GM12878 (cell line): ENCODE measurements at places on chromosomes 12 and 14.
A peak's percentile ranks its signal among the peaks of the same experiment; 100 is the strongest.

DNA sequence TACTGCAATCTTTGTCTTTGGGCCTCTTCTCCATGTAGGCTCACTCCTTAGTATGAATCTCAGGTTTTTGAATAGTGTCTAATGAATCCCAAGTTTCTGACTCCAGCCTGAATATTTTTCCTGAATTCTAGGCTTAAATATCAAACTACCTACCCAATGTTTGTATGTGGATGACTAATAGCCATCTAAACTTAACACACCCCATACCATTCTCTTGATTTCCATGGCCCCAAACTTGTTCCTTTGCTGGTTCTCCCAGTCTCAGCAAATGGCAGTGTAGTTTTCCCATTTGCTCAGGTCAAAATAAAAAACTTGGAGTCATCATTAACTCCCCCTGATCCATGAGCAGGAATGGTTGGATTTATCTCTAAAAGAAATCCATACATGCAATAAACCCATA, 18.8 kb upstream of the SDR39U1 start:
- no peak for DNase-seq

DNA sequence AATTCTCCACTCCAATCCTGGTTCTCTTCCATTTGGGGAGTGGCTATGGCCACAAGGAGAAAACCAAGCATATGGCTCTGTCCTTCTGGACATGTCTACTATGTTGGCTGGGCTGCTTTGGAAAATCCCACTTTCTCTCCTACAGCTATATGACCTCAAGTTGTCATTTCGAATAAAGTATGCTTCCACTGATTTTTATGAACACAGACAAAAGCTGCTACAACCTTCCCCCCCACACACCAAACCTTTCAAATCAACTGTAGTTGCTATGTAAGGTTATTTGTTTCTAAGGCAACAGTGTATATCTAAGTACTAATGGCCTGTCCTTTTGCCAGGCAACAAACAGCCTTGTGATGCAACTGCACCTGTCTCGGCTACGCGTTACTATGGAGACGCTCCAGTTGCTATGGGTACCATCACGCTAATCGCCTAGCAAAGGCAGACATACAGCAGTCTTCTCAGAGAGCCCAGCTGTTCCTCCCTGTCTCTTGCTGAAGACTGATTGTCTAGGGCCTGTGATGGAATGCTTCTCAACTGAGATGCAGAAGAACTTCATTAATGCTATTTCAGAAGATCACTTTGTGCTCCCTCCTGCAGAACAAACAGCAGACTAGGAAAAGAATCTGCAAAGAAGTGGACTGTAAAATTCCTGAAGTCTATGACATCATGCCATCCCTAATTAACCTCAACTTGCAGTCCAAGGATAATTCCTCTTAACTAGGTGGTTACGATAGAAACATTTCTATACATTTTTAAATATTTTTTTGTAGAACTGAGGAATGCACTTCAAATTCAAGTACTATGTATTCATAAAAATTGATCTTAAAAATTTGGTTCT, 67.6 kb downstream of the FOXN3 start:
- DNase-seq: no peak

DNA sequence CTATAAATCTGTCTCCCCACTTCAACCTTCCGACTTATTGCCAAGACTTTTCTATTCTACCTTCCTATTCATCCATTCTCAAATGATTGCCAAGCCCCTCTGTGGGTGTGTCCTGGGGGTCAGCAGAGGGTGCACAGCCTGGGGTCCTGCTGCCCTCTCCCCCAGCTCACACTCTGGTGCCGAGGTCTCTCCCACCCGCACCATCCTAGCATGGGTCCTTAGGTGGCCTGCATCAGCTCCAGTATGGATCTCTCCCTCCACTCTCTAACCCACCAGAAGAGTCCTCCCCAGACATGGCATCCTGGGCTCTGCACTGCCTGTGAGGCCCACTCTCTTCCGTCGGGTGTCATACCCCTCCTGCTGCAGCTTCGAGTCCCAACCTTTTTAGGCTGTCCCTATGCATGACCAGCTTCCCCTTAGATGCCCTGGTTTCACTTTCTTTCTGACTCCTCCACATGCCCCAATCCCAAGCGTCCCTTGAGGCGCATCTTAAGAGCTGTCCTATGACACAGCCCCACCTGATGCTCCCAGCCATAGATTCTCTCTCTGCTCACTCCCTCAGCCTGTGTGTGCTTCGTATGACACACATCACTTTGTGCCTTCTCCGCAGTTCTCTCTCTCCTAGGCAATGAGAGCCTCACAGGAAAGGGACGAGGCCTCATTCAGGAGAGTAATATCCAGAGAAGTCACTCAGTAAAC, 43.9 kb downstream of the GIT2 start:
- peak; percentile 34 for DNase-seq

- DNase-seq: no peak
Observed at GRCh38 chr14:94116701-94117100, 6.2 kb downstream of the IFI27 start.
